ENCODE measurements at places on chromosomes 6 and 20. TPM values are rescaled to one million over a fixed set of nuclear protein-coding genes. Genes with fewer than 3 reads are reported as not detected.

DNA sequence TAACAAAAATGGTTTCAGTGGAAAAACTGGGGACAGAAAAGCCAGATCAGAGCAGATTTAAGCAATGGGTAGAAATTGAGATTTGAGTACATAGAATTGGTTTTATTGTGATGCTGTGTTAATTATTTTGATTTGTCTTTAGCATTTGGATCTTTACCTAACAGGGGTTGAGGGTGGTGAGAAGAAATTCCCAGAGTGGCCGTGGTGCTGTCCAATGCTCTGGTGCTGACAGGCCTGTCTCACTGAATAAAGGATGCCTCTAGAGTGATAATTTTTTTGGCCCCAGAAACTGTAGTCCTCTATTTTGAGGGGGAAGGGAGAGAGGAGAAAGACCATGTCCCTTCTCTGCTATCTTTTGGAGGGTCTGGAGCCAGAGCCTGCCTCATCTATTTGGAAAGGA lies 79.1 kb downstream of the LYRM2 start:
- no peak for DNase-seq

GRCh38 chr20:61280217-61280980 lies 28.3 kb downstream of the CDH4 start:
- DNase-seq = no peak

- no peak for DNase-seq
Observed at GRCh38 chr6:13447949-13448724, 39.3 kb downstream of the GFOD1 start.

DNA sequence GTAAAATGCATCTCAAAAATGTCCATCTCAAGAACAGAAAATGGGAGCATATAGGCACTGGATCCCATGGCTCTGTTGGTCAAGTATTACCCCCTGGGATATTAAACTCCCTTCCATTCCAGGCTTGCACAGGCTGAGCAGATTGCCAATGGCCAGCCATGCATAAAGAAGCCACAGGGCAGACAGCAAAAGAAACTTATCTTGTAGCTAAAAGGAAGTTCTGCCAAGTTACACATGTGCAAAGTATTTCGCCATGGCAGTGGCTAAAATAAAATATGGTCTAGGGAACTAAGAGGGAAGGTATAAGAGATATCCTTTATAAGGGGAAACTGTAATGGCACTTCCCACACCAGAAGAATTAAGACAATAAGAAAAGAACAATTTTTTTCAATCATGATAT lies 415.6 kb upstream of the BTBD3 start:
- no peak for DNase-seq

GRCh38 chr6:34018026-34018425 lies 127.9 kb downstream of the GRM4 start:
- no peak for DNase-seq

DNA sequence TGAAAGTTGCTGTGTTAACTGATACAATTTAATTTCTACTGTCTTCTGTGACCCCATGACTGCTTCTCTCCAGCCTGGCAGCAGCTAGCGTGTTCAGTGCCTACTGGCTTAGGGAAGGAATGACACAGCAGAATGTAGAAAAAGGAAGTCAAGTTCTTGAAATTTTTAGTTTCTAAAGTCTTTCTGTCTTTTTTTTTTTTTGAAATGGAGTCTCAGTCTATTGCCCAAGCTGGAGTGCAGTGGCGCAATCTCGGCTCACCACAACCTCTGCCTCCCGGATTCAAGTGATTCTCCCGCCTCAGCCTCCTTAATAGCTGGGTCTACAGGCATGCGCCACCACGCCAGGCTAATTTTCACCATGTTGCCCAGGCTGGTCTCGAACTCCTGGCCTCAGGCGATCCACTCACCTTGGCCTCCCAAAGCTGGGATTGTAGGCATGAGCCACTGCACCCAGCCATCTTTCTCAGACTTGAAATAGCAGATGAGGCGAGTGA lies 39.3 kb downstream of the PCNA start:
- DNase-seq = peak; percentile 87

GRCh38 chr6:157246048-157246630 lies 77.2 kb downstream of the TMEM242 start:
- no peak for DNase-seq

- DNase-seq = no peak
Observed at GRCh38 chr6:155183095-155183494, 80.7 kb upstream of the CLDN20 start.

GRCh38 chr6:35178012-35178411 lies 35.7 kb upstream of the SCUBE3 start:
- no peak for DNase-seq

The SRSF6 gene
- total RNA-seq = 48.7 TPM

GRCh38 chr20:63367446-63368055 lies 6.4 kb upstream of the CHRNA4 start:
- no peak for DNase-seq

DNA sequence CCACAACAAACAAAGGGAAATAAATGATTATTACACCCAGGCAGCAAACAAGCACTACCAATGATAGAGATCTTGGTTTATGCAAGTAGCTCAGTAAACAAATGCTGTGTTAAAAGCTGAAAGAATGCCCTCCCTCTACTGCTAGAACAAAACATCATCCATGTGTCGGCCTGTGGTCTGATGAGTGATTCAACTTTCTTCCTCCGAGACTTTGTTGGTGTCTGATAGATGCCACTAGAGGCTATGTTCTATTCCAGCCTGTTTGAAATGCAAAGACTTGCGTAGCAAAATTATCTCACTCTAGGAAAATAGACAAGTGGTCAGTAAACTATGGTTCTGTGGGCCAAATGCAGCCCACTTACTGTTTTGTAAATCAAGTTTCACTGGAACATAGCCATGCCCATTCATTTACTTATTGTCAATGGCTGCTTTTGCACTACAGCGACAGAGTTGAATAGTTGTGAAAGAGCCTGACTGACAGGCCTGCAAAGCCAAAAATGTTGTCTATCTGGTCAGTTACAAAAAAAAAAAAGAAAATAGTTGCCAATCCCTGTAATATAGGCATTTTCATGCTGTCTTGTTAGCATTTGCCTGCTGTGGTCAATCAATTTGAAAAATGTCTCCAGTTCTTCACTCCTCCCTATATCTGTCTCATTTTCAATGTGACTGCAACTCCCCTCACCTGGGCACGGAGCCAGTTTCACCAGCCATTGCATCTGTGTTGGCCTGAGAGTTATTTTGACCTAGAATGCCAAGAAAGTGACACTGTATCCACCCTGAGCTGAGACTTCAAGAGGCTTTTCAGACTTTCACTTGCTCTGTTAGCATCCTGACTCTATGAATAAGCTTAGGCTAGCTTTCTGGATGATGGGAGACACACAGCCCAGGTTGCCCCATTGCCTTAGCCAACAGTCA lies 544.6 kb upstream of the BTBD3 start:
- DNase-seq = peak; percentile 49

DNA sequence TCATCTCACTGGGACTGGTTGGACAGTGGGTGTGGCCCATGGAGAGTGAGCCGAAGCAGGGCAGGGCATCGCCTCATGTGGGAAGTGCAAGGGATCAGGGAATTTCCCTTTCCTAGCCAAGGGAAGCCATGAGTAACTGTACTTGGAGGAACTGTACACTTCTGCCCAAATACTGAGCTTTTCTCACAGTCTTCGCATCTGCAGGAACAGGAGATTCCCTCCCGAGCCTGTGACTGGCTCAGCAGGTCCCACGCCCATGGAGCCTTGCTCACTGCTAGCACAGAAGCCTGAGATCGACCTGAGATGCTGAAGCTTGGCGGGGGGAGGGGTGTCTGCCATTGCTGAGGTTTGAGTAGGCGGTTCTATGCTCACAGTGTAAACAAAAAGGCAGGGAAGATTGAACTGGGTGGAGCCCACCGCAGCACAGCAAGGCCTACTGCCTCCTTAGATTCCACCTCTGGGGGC lies 10.4 kb upstream of the CALHM5 start:
- no peak for DNase-seq

GRCh38 chr6:142002825-142003405 lies 129.8 kb upstream of the GJE1 start:
- DNase-seq = no peak

The FNDC11 gene
- total RNA-seq = 0.11 TPM

The CST7 gene
- 0.48 TPM for total RNA-seq

The CLIC5 gene
- 279 TPM for total RNA-seq

DNA sequence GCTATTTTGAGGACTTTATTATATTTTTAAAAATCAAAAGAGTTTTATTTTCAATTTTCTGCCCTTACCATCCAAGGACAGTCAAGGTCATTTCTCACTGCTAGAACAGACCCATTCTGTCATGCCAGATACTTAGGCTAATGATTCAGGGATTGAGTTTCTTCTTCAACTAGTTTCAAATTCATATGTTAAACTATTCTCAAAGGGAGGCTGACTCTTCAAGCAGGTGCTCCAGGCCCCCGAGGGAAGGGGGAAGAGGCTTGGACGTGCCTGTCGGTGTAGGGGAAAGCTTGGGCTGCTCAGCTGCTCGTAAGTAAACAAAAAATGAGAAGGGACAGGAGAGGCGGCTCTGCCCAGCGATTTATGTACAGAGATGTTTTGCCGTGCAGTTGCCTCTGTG lies 69.4 kb upstream of the MYLIP start:
- DNase-seq = no peak

The ZBP1 gene
- total RNA-seq = not detected

DNA sequence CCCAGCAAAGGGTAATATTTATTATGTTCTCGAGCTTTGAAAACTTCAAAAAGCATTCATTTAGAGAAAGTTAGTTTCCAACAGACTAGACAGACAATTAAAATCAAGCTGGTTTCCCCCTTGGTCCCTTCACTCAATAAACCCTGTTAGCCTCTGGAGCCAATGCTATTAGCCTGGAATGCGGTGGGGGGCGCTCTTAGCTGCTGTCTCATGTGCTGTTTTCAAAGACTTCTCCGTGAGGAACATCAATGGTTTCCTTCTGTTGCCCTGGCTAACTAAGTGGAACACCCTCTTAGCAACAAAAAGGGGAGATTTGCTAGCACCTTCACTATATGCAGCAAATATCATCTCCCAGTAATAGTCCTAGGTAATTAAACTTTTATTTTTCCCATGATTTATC lies 86.4 kb downstream of the LY86 start:
- DNase-seq = no peak

Data from Right ventricle myocardium superior (tissue), 1 donor.